ENCODE measurements at places on chromosomes 5 and 9. TPM values are rescaled to one million over a fixed set of nuclear protein-coding genes. Genes with fewer than 3 reads are reported as not detected.

FRMD3 gene
- total RNA-seq, result 6.2 TPM

CARD6 gene
- 13.5 TPM for total RNA-seq

DNA sequence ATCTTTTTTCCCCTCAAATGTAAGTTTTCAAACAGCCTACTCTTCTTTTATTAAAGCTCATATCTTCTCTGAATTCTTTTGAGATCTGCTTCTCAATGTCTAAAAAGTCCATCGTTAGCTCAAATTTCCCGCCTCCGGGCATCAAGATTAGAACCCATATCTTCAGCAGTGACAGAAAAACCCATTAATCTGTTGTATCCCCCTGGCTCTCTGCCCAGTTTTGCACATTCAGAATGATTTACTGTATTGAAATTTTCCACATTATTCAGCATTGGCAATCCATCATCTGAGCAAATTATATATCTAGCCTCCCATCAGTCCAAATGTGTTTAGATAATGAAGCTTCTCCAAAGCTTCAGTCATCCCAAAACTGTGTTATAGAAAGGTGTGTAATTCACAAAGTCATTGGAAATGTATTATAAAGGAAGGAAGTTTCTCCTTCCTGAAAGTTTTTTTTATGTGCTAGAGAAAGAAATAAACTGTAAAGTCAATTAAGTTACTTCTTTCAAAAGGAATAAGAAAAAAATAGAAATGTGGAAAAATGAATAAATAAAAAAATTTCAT lies 849.9 kb downstream of the MAT2B start:
- H3K4me1 ChIP-seq, result no peaks in the 10 kb centered on the region
- H3K36me3 ChIP-seq, result no peaks in the 10 kb centered on the region
- H3K4me3 ChIP-seq, result no peak overlapping the region
- no peak overlapping the region for H3K27ac ChIP-seq
- DNase-seq, result no peak

DNA sequence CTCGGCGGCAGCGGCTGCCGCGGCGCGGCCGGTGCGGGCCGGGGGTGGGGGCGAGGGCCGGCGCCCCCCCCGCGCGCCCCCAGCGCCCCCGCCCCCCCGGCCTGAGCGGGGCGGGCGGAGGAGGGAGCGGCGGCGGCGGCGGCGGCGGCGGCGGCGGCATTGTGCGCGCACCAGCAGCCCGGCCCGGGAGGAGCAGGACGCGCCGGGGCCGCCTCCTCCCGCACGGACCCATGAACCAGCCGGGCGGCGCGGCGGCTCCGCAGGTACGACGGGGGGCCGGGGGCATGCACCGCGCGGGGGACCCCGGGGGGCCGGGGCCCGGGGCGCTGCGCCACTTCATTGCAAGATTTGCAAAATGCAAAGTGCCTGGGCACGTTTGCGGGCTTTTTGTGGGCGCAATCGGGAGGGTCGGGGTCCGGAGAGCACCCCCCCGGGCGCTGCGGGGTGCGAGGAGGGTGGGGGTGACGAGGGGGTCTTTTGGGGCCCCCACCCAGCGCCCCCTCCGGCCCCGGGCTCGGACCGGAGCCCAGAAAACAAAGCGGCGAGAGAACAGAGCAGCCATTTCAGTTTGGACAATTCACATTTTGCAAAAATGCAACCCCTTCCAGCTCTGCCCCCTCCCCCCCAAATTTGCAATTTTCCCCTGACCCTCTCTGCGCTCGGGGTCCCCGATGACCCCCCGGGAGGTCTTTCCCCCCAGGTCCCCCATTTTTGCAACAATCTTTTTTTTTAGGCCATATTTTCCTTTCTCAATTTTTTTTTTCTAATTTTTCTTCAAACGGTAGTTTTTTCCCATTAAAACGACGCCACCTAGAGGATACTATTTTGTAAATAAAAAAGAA lies at the start of gene ZNF618:
Gene ZNF618 (plus strand): TSS at position 159 of the 842 bp plus-strand sequence. CDS start 72 bp downstream, at position 231.
- peak within 1 kb of the TSS; percentile 98 for H3K4me3 ChIP-seq
- no peak for DNase-seq
- H3K36me3 ChIP-seq, result no peaks in the 10 kb centered on the region
- no peaks in the 10 kb centered on the region for H3K27me3 ChIP-seq

MED7 gene
- 5.1 TPM for total RNA-seq

GRCh38 chr5:117010574-117010973 lies 436.0 kb upstream of the SEMA6A start:
- H3K4me1 ChIP-seq, result no peaks in the 10 kb centered on the region
- no peaks in the 10 kb centered on the region for H3K36me3 ChIP-seq
- no peak overlapping the region for H3K4me3 ChIP-seq
- no peak overlapping the region for H3K27ac ChIP-seq

DNA sequence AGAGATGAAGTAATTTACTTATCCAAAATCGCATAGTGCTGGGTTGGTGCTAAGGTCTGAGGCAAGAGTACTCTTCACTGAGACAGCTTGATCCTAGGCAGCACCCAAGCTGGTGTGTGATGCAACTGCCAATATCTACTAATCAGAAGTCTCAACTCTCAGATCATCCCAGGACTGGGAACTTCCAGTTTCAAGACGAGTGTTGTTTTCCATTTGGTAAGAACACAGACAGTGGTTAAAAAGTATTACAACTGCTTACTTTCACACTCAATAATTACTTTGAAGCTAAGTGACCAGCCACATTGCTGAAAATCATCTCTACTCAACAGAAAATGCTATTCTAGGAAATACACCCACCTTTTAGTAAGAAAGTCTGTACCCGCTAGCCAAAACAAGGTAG lies 45.3 kb downstream of the FBXW11 start:
- H3K4me1 ChIP-seq, result peaks cover 27% of the 10 kb centered on the region
- H3K4me3 ChIP-seq, result no peak overlapping the region
- H3K36me3 ChIP-seq, result no peaks in the 10 kb centered on the region
- no peaks in the 10 kb centered on the region for H3K27me3 ChIP-seq

DNA sequence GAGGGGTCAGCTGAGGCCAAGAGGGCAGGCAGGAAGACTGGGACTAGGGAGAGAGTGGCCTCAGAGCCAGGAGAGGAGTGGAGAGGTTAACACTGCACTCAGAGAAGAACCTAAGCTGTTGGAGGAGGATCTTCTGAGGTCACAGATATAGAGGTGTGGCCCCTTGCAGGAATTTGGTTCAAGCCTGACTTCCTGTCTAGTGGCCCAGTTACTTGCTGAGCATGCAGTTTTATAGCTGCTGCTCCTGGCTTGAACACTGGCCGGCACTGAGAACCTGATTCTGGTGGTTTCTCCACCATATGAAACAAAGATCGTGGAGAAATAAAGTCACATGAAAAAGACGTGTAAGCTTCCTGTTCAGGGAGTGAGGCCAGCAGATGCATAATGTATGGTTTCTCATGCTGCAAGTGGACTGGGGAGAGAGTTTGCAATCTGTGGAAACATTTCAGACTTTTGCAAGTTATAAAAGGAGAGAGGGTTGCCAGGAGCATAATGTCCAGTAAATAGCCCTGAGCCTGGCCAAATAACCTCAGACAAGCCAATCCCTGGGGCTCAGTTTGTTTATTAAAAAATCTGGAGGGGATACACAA lies 82.6 kb downstream of the GALNT10 start:
- H3K36me3 ChIP-seq, result no peaks in the 10 kb centered on the region
- no peak overlapping the region for H3K4me3 ChIP-seq
- no peak for DNase-seq
- H3K27ac ChIP-seq, result no peak overlapping the region
- H3K27me3 ChIP-seq, result no peaks in the 10 kb centered on the region

GRCh38 chr9:20580673-20581072 lies 41.6 kb downstream of the MLLT3 start:
- H3K4me1 ChIP-seq, result no peaks in the 10 kb centered on the region
- no peak overlapping the region for H3K27ac ChIP-seq
- H3K4me3 ChIP-seq, result no peak overlapping the region
- no peak for DNase-seq
- H3K36me3 ChIP-seq, result no peaks in the 10 kb centered on the region
- no peaks in the 10 kb centered on the region for H3K27me3 ChIP-seq

- DNase-seq, result no peak
- no peaks in the 10 kb centered on the region for H3K36me3 ChIP-seq
- H3K4me3 ChIP-seq, result no peak overlapping the region
- no peaks in the 10 kb centered on the region for H3K27me3 ChIP-seq
Observed at GRCh38 chr5:133816791-133817190, 151.6 kb downstream of the C5orf15 start.

COL5A1 gene
- 127 TPM for total RNA-seq

DNA sequence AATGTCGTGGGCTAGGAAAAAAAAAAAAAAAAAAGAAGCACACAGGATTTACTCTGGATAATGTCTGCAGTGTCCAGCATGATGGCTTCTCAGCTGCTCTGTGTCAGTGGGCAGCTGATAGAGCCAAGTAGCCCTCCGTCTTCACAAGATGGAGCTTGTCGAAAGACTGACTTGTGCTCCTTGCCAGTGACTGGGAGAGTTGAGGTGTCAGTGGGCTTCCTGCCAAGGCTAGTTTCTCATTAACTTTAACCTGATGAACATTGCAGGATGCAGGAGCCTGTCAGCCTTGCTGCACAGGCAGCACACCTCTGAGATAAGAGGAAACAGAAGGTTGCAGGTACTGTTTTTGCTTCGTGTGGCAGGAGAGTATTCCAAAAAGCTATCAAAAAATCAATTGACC lies 171.4 kb upstream of the SGCD start:
- no peak for DNase-seq
- no peaks in the 10 kb centered on the region for H3K4me1 ChIP-seq
- H3K36me3 ChIP-seq, result no peaks in the 10 kb centered on the region

PLPPR1 gene
- total RNA-seq, result not detected

GRCh38 chr5:57987552-57987951 lies 472.3 kb downstream of the PLK2 start:
- no peaks in the 10 kb centered on the region for H3K36me3 ChIP-seq
- no peaks in the 10 kb centered on the region for H3K4me1 ChIP-seq
- H3K27ac ChIP-seq, result no peak overlapping the region
- no peak overlapping the region for H3K4me3 ChIP-seq

- H3K4me3 ChIP-seq, result no peak overlapping the region
- H3K36me3 ChIP-seq, result no peaks in the 10 kb centered on the region
Observed at GRCh38 chr5:122420091-122420490, 108.1 kb downstream of the SNCAIP start.

DNA sequence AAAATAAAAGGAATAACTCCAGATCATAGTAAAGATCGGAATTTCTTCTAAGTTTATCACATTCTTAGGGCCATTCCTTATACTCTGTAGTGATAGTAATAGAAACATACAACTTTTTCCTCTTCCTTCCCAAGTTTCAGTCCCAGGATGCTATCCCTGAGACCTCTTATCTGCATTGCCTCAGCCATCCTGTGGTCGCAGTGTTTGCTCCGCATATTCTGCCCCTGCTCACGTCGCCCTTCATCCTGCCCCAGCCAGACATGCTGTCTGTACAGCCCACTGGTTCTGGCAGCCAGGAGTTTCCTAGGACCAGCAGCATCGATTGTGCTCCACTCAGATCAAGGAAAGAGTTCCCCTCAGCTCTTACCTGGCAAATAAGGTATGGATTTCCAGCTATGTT lies 132.7 kb upstream of the ERCC6L2 start:
- H3K27me3 ChIP-seq, result peaks cover 3% of the 10 kb centered on the region
- H3K36me3 ChIP-seq, result no peaks in the 10 kb centered on the region
- no peaks in the 10 kb centered on the region for H3K4me1 ChIP-seq
- H3K4me3 ChIP-seq, result no peak overlapping the region
- H3K27ac ChIP-seq, result no peak overlapping the region

DNA sequence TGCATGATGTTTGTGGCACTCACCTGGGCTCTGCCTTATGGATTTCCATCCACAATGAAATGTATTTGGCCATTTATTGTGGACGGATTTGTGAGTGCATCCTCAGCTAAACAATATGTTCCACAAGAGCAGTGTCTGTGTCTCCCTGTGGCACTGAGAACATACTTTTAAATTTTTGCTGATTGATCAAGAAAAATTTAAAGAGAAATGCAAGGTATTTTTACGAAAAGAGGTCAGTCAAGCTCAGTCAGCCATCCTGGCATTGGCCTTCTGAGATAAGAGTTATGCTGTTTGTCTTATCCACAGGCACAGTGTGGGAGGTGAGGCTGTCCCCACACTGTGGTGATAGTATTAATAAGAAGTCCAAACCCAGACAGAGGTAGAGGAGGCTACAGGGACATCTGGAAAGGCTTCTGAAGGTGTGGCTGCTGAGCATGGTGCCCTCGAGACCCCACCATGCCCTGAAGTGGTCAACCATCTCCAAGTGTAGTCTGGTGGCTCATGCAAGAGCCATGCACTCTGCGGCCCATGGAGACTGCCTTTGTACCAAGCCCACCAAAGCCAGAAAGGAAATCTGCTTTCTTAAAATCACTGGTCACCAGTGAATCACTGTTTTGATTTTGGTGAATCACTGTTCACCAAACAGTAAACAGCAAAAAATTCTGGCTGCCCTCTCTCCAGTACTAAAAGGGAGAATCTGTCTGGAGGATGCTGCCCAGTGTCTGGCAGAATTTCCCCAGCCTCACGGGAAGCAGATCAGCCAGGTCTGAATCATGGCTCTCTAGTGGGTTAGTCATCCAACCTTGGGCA lies 28.8 kb downstream of the SPOCK1 start:
- H3K4me1 ChIP-seq, result peaks cover 9% of the 10 kb centered on the region
- no peak overlapping the region for H3K27ac ChIP-seq
- H3K36me3 ChIP-seq, result no peaks in the 10 kb centered on the region
- no peaks in the 10 kb centered on the region for H3K27me3 ChIP-seq
- DNase-seq, result no peak

DNA sequence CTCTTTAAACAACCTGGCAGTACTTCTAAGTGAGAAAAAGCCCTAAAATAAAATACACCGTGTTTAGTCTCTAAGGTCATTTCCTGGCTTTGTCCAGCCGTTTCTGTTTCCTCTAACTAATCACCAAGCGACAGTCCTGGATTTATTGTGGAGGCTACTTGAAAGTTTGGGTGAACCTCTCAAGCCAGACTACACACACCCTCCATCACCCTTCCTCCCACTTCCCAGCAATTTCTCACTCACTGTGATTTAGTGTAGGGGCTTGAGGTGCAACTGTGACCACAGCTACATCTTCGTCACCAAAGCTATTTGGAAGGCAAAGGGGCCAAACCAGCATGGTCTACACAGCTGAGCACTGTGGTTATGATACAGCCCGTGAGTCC lies 240.0 kb upstream of the SLC24A2 start:
- H3K36me3 ChIP-seq, result no peaks in the 10 kb centered on the region
- no peaks in the 10 kb centered on the region for H3K27me3 ChIP-seq
- DNase-seq, result no peak
- no peaks in the 10 kb centered on the region for H3K4me1 ChIP-seq
- no peak overlapping the region for H3K27ac ChIP-seq

DNA sequence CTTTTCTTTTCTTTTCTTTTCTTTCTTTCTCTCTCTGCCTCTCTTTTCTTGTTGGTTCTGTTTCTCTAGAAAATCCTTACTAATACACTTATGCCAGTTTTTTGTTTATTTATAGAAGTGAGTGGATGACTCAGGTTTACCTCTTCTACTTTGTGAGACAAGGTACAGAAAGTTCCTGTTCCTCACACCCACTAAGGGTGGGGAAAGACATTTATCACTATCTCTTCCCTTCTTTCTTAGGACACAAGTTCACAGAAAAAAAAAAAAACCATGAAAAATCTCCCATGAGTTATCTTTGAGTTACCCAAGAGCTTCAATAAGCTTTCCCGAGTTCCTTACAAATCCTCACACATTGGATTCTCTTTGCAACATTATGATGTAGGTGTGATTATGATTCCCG lies 60.9 kb upstream of the CD180 start:
- H3K4me3 ChIP-seq, result no peak overlapping the region
- H3K36me3 ChIP-seq, result no peaks in the 10 kb centered on the region
- peak overlapping the region; percentile 42 for H3K27ac ChIP-seq
- DNase-seq, result no peak

ABITRAM gene
- 5.6 TPM for total RNA-seq

- no peaks in the 10 kb centered on the region for H3K27me3 ChIP-seq
- no peak overlapping the region for H3K27ac ChIP-seq
- H3K4me3 ChIP-seq, result no peak overlapping the region
- peaks cover 5% of the 10 kb centered on the region for H3K4me1 ChIP-seq
- no peak for DNase-seq
Observed at GRCh38 chr9:115694991-115695390, 458.6 kb upstream of the PAPPA start.

TAF11L5 gene
- not detected for total RNA-seq

All from thoracic aorta (tissue), 2 donors.